ENCODE measurements at places on chromosomes 4 and X.

- DNase-seq: no peak
These were observed 561.3 kb upstream of the GRIA3 start for GRCh38 chrX:122622795-122623194.

- DNase-seq: no peak
These were observed 2.7 kb upstream of the SPON2 start for GRCh38 chr4:1174941-1175634.

GRCh38 chr4:15390494-15390893 lies 37.3 kb upstream of the C1QTNF7 start:
- DNase-seq: no peak

GRCh38 chrX:11446336-11446735 lies 153.1 kb downstream of the AMELX start:
- no peak for DNase-seq

GRCh38 chr4:2423695-2424094 lies 4.9 kb downstream of the CFAP99 start:
- no peak for DNase-seq

- no peak for DNase-seq
These were observed 16.2 kb upstream of the NAT8L start for GRCh38 chr4:2042947-2043395.

DNA sequence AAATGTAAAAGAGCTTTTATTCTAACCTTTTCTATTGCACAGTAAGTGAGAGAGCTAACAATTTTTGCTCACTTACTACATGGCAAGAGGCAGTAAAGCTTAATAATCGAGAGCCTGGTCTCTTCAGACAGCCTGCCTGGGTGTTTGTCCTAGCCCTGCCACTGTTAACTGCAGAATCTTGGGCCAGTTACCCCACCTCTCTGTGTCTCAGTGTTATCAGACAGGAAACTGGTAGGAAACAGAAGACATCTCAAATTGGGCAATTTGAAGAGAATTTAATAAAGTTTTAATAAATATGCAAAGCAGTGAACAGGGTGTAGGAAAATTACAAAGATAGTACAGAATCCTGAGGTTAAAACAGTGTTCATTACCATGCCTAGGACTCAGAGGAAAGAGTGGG lies 13.4 kb downstream of the STAP1 start:
- DNase-seq: no peak

GRCh38 chr4:101475246-101475645 lies 127.9 kb upstream of the PPP3CA start:
- no peak for DNase-seq

DNA sequence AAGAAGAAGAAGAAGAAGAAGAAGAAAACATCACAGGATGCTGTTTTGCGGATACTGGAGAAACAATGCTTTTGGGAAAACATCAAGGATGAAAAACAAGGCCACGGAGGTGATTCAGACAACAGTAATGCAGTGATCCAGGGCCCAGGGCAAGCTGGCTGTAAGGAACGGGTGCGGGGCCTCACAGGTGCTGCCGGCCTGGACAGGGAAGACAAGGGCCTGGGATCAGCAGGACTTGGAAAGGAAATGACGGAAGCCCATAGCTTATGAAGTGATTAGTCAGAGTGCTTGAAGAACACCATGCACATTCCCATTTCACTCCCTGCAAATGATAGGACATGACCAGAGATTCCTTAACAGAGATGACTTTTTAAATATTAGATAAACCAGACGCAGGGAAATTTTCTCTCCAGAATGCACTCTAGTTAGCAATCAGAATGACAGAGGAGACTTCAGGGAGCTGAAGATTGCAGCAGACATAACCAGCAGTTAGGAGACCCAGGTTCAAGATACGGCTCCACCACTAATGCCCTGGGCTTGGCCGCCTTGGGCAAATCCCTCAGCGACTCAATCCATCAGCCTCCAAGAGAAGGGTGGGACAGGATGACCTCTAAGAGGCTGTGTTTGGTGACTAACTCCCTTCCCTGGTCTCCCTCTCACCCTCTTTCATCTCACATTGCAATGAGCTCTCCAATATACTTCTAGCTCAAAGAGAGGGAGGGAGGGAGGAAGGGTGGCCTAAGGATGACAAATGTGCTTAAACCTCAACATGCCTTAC lies 54.1 kb downstream of the APBB2 start:
- DNase-seq: no peak

- no peak for DNase-seq
These were observed 1268.6 kb downstream of the FAM133A start for GRCh38 chrX:94942603-94943002.

DNA sequence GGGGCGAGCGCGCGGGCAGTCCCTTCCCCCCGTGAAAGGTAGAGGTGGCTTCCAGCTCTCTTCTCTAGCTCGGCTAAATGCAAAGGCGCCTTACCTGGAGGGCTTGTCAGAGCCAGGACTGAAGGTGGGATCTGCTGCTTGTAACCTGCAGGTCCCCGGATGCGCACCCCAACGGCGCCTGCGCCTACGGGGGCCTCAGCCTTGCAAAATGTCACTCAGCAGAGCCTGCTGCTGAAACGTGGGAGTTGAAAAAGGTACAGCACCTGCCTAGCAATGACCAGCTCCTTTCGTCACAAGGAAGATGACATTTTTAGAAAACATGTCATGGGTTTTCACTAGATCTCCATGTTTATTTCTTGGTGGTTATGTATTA lies 583 bp downstream of the ABHD18 start:
- no peak for DNase-seq

DNA sequence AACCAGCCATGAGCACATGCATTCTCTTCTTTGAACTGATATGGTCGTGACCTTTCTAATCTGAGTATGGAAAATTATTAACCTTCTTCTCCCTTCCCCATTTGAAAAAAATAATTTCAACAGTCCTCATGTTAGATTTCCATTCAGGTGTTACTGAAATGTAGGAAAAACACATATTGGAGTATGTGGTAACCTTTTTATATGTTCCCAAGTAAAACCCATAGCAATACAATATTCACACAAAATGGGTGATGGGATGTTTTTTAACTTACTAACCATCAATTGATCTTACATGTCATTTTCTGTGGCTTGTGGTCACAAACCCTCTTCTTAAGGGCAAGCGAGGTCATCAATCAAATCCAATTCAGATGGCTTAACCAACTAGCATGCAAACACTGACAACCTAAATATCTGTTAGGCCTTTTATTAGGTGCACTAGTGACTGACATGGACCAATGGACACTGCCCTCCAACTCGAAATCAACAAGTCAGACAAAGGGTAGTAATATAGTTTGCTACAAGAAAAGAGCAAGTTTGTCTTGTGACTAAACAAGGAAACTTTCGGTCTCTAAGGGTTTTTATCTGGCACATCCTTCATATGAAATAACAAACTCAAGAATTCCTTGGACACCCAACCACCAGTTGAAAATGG lies 74.3 kb downstream of the CAMK2D start:
- DNase-seq: no peak

- no peak for DNase-seq
These were observed 67.8 kb upstream of the SCML1 start for GRCh38 chrX:17669458-17669857.

DNA sequence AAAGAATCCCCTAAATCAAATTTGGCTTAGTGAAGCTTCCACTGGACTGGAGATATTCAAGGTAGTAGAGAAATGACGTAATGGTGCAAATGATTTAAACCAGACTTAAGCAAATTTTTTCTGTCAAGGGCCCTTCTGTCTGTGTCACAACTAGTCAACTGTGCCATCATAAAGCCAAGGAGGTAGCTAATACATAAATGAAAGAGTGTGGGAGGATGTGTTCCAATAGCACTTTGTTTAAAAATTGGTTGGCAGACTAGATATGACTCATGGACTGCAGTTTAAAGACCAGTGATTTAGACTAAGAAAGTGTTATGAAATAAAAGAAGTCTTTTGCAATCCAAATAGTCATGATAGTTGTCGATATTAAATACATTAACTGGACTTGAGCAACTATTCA lies 24.3 kb upstream of the TEX13C start:
- DNase-seq: no peak

- DNase-seq: no peak
These were observed 11.9 kb downstream of the SH3D19 start for GRCh38 chr4:151313306-151314009.

- no peak for DNase-seq
These were observed 35.4 kb downstream of the IGFBP7 start for GRCh38 chr4:57074744-57075143.

- DNase-seq: peak; percentile 64
These were observed 18.4 kb upstream of the ZNF41 start for GRCh38 chrX:47501226-47502074.

- no peak for DNase-seq
These were observed 882 bp downstream of the MRFAP1 start for GRCh38 chr4:6641164-6641970.

DNA sequence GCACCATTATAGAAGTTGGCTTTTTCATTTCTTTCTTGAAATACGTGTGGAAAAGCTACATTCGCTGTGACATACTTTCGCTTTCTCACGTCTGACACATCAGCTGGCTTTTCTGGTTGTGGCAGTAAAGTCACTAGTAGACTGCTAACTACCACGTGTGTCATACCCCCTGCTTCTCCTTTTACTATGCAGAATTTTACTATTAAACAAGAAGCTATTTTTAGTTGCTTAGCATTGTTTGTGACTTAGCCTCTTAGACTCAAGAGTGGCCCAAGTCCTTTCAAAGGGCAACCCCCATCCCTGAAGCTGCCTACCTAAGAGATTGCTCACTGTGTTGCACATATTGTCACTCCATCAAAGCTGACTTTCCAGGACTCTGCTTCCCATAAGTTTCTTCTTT lies 2.1 kb upstream of the IL2 start:
- DNase-seq: no peak

DNA sequence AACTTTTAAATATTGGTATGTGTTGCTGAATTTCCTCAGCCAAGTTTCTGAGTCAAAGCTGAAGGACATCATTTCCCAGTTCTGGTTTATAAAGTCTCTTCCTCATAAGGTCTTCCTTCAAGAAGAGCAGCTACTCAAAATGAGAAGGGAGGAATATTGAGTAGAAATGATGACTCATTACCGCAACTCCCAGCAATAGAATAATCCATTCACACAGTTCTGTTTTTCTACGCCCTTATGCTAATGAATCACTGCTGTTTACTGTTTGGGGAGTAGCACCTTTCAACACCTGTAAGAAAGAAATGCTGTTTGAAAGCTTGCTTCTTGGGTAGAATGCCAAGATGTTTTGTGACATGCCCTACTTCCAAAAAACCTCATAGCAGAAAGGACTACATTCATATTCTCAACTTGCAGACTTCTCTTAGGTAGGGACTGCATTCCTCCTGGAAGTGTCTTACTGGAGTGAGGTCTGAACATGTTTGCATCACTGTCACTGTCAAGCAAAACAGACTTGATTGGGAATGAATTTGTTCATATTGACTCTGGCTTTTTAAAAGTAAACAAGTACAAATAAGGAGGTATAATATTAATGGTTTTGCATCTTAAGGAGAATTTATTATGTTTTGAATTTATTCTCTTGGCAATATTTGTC lies 147.2 kb upstream of the BANK1 start:
- DNase-seq: no peak

DNA sequence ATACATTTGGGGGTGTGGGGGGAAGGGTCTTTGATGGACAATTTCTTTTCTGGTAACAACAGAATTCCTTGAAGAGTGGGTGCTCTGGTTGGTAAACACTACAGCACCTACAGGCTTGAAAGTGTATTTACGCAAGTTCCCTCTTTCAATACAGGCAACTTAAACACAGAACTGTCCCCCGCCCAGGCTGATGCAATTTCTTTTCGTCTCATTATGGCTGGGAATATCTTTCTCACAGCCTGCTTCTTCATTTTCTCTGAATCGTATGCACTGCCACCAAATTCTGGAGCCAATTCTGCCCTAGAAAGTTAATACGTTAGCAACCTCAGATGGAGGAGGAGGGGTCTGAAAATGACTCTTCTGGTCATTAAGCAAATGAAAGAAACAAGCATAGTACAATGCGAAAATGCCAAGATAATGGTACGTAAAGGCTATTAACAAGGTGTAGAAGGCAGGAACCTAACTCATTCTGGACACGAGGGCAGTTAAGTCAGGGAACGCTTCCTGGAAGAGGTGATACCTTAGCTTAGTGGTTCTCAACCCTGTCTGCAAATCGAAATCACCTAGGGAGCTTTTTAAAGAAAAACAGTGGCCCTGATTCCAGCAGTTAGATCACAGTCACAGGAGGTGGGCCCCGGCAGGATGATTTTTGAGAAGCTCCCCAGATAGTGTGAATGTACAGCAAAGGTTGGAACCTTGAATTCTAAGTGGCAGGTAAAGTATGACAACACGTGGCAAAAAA lies 1.0 kb downstream of the AGA start:
- DNase-seq: peak; percentile 67

DNA sequence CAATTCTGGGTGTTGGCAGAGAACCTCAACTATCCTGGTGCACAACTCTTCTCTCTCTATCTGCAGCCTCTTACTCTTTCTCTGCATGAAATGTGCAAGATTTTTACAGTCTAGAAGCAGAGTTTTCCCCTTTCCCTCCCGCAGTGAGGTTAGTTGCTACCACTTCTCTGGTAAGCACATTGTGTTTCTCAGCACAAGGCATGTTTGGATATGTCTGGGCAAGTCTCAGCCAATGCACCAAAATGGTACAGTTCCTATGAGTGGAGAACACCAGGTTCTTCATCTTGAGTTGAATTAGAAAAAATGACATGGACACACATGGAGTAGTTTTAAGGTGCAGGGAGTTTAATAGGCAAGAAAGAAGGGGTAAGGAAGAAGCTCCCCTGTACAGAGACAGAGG lies 187.0 kb downstream of the CCNG2 start:
- peak; percentile 24 for DNase-seq

GRCh38 chr4:139142087-139142486 lies 34.9 kb downstream of the ELF2 start:
- peak; percentile 37 for DNase-seq

GRCh38 chrX:27222661-27223060 lies 240.5 kb downstream of the PPP4R3C start:
- no peak for DNase-seq

DNA sequence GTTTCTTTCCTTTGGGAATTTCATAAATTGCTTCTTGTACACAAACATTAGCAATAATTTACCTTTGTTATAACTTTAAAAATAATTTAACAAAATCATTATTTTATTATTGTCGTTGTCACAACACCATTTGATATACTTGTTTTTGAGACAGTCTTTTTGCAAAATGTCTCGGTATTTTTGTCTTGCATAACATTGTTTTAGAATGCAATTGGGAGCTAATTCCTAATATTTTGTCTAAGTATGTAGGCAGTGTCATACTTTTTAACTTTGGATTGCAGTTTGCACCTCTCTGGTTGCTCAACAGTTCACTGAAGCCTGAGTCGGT lies 340 bp upstream of the CFAP299 start:
- no peak for DNase-seq

GRCh38 chrX:155054255-155054654 lies 16.7 kb downstream of the CMC4 start:
- DNase-seq: no peak

GRCh38 chr4:25271866-25272265 lies 38.0 kb downstream of the PI4K2B start:
- DNase-seq: no peak

- DNase-seq: no peak
These were observed 71.4 kb downstream of the PDLIM5 start for GRCh38 chr4:94523033-94523580.

DNA sequence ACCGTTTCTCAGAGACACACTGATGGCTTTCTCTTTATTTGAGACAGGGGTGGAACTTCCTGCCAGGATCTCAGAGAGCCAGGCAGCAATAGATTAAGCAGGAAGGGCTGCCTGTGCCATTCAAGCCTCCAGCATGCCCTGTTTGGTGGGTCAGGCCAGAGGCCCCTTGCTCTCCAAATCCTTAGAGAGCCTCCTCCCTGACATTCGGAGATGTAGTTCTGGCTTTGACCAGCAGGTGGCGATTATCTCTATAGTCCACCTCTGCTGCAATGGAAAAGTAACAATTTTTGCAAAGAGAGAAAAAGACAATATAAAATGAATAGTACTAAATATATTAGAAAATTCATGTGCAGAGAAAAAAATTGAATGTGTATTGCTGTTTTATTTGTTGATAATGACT lies 93.9 kb downstream of the NXF2B start:
- peak; percentile 67 for DNase-seq

Measured in KBM-7 (cell line).